Naive thymus-derived CD8-positive, alpha-beta T cell (primary cell): ENCODE measurements at places on chromosomes 4 and X.

DNA sequence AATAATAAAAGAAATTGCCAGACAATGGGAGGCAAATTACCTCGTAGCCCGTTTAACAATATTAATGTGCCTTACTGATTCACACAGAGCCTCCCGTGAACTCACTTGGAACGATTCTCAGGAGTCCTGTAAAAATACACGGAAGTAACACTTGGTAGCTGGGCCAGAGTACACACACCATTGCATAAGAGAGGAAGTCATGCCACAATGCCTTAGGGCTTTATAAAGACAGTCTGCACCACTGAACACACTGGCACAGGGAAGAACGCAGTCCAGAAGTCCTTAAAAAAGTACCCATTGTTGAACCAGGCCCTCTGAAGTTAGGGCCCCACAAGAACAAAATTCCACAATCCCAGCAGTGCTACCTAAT, 15.1 kb downstream of the SLC2A9 start:
- no peak overlapping the region for H3K4me3 ChIP-seq
- H3K27me3 ChIP-seq, result no peaks in the 10 kb centered on the region
- peaks cover 3% of the 10 kb centered on the region for H3K4me1 ChIP-seq
- no peaks in the 10 kb centered on the region for H3K36me3 ChIP-seq
- H3K27ac ChIP-seq, result no peak overlapping the region

GRCh38 chrX:153901753-153902140, 2.7 kb upstream of the AVPR2 start:
- no peaks in the 10 kb centered on the region for H3K36me3 ChIP-seq
- H3K4me3 ChIP-seq, result peak overlapping the region; percentile 43
- H3K27me3 ChIP-seq, result no peaks in the 10 kb centered on the region
- H3K4me1 ChIP-seq, result peaks cover 58% of the 10 kb centered on the region

DNA sequence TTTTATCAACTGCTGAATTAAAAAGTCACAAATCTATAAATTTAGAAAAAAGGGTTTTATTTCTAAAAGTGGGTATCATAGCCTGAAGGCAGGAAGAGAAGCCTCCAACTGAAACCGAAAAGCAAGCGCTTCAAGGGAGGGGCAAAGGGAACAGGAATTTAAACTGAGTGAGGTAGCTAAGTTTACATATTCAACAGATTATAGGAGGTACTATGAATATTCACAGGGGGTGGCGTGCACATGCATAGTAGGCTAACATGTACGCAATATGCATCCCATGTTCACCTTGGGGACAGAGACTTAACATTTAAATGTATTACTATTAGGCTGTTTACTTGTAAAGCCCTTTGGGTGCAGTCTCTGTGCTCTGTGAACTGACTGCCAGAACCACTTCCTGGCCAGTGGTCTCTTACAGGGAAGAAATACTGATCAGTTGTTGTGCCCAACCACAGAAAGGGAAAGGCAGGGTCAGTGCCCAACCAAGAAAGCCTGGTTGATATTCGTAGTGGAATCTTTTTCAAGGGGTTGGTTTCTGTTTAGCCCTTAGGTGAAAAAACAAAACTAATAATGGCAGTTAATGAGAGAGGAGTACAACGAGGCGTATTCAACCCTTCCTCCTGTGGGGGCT, 168.7 kb upstream of the GALNTL6 start:
- no peak for DNase-seq
- H3K27ac ChIP-seq, result no peak overlapping the region
- no peak overlapping the region for H3K4me3 ChIP-seq
- H3K27me3 ChIP-seq, result no peaks in the 10 kb centered on the region
- no peaks in the 10 kb centered on the region for H3K36me3 ChIP-seq
- no peaks in the 10 kb centered on the region for H3K4me1 ChIP-seq

DNA sequence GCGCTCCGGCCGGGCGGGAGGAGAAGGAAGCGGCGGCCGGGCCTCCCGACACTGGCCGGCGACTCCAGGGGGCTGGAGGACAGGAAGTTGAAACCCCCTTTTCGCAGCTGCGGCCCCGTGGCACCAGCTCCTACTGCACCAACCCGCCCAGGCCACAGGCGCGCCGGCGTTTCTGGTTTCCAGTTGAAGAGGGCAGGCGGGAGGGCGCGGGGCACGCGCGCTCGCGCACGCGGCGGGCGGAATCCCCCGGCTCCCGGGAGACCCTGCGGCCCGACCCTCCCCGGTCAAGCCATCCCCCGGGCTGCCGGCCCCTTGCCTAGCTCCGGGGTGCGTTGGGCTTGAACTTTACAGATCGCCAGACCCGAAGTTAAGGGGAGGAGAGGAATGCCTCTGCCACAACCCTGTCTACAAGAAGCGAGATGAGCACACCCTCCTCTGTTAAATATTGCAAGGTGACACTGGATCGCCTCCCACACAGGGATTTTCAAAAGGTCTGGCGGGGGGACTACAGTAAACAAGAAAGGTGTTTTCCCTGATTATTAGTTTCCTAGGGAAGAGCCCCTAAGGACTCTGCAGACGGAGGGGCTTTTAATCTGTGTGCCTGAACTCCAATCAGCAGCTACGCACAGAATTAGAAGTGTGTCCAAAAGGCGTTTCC, 1.4 kb downstream of the ELOVL6 start:
- H3K4me3 ChIP-seq, result peak overlapping the region; percentile 95
- no peaks in the 10 kb centered on the region for H3K27me3 ChIP-seq
- H3K27ac ChIP-seq, result peak overlapping the region; percentile 91
- peaks cover 5% of the 10 kb centered on the region for H3K36me3 ChIP-seq

DNA sequence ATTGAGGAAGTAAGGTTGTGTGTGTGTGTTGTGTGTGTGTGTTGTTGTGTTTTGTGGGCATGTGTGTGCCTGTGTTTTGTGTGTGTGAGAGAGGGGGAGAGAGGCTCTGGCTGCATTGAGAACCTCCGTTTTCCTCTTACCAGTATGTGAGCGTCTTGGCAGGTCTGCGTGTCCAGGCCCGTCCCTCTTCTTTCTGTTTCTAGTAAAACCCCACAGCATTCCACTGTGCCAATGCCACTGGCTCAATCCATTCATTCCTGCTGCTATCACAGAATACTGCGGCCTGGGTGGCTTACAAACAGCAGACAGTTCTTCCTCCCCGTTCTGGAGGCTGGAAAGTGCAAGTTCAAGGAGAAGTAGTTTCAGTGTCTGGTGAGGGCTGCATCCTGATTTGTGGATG, 15.5 kb upstream of the HTRA3 start:
- H3K27me3 ChIP-seq, result no peaks in the 10 kb centered on the region
- H3K27ac ChIP-seq, result no peak overlapping the region

GRCh38 chr4:4673070-4673469, 131.2 kb upstream of the STX18 start:
- no peak overlapping the region for H3K27ac ChIP-seq
- no peak overlapping the region for H3K4me3 ChIP-seq
